ENCODE measurements at places on chromosomes 1 and 21. TPM values are rescaled to one million over a fixed set of nuclear protein-coding genes. Genes with fewer than 3 reads are reported as not detected.

DNA sequence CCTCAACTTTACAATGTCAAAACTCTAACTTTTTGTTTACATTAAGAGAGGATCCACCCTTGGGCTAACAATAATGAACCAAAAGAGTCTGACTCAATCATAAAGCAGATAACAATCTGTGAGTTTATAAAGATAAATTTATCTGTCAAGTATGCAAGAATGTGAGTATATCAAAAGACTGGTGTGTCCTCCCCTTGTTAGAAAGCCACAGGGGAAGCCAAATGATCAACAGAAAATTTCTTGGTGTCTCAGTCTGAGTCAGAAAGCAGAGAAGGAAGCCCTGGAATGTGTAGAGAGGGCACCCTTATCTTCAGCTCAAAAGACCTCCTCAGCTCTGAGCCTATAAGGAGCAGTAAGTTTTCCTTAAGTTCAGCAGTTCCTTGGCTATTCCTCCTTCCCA, 13.9 kb upstream of the PDIK1L start:
- DNase-seq: no peak

DNA sequence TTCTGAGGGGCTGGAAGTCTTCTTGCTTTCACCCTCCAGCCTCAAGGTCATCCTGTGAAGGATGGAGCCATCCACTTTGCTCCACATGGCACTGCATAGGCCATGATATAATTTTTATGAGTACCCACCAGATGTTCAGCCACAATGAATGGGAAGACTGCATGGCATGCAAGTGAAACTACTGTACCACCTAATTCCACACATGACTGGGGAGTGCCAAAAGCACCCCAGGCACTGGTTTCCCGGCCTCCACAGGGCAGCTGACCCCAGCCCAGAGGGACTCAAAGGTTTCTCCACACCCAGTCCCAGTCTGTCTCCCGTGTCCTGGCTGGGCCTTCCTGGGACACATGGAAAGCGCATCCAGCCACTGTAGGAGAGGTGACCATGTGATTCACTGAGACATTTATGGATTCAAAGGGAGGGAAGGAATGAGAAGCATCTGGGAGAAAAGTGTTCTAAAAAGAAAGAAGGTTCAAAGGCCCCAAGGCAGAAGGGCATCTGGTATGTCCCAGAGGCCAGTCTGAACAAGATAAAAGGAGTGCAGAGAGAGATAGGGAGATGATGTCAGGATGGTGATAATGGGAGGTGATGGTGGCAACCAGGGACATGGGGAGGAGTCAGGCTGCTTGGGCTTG, 12.1 kb downstream of the RHOU start:
- no peak for DNase-seq

GRCh38 chr1:20723159-20723536, 5.3 kb upstream of the KIF17 start:
- no peak for DNase-seq

GRCh38 chr1:243944429-243945160, 94.6 kb upstream of the AKT3 start:
- DNase-seq: no peak

DNA sequence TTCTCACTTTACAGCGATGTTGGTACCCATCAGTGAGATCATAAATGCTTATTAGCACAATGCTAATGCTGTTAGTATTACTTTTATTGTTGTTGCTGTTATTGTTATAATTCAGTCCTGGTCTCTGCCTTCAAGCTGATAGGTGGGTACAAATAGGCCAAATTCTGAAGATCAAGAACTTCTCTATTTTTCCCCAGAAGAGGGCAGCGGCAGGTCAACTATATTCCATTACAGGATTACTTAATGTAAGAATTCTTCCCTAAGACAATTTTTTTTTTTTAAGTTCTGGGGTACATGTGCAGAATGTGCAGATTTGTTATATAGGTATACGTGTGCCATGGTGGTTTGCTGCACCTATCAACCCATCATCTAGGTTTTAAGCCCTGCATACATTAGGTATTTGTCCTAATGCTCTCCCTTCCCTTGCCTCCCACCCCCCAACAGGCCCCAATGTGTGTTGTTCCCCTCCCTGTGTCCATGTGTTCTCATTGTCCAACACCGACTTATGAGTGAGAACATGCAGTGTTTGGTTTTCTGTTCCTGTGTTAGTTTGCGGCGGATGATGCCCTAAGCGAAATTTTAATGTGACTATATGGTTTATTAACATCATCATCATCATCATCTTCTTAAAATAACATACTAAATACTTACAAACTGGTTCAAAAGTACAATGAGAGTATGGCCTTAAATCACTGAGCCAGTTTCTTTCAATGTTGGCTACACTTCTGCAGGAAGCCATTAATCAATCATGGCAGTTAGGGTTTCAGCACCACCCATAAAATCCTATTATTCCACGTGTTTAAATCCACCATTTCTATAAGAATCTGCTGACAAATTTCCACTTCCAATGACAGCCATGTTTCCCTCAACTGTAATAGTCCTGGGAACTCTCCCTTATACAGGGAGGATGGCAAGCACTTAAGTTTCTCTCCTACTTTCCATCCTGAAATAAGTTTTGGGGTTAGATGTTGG, 19.2 kb downstream of the SLC19A2 start:
- DNase-seq: no peak

Gene RGS13
- total RNA-seq: not detected

Gene GPR52
- total RNA-seq: 3.1 TPM

Gene MFAP2
- 5.9 TPM for total RNA-seq

- DNase-seq: no peak
Measured at GRCh38 chr21:16113052-16113715, 383.4 kb downstream of the USP25 start.

DNA sequence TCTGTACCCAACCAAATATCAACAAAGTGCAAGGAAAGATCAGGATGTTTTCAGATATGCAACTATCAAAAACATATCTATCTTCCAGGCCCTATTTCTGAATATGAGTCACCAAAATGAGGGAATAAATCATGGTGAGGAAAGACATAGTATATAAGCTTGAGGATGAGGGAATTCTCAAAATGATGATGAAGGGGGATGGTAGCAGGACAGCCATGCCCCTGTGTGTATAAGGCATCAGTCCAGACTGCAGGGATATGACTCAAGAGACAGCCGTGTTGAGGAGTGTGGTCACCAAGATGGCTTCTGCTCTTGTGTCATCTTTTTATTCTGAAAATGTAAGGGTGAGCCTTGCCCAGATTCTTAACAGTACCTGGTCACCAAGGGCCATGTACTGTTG, 4.4 kb upstream of the WDR64 start:
- no peak for DNase-seq

Gene PPM1J
- total RNA-seq: 9.0 TPM

- no peak for DNase-seq
Measured at GRCh38 chr1:157691285-157691920, 9.2 kb downstream of the FCRL3 start.

GRCh38 chr1:200224315-200224714, 185.5 kb downstream of the ZNF281 start:
- no peak for DNase-seq

- DNase-seq: no peak
Measured at GRCh38 chr21:32198384-32198783, 80.5 kb downstream of the MIS18A start.

GRCh38 chr1:76230842-76231281, 156.3 kb downstream of the ST6GALNAC3 start:
- no peak for DNase-seq

Gene OLFML3
- total RNA-seq: 32.2 TPM

Gene KIF21B
- total RNA-seq: 0.57 TPM

- no peak for DNase-seq
Measured at GRCh38 chr1:111747947-111748346, 7.8 kb upstream of the DDX20 start.

Gene ACTA1
- total RNA-seq: 148 TPM

GRCh38 chr1:103516283-103516682, 9.2 kb upstream of the RNPC3 start:
- DNase-seq: no peak

DNA sequence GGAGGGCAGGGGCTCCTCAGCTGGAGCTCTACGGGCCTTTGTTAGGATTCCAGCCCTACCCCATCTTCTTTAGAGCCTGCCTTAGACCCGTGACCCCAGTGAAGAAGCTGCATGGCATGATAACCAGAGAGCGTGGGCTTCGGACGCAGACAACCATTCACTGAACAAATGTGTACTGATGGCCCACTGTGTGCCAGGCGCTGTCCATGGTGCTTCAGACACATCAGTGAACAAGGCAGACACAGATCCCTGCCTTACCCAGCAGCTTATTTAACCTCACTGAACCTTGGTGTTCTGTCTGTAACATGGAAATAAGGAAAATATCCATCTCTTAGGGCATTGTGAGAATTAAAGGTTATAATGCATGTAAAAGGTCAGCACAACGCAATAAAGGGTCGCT, 9.5 kb downstream of the CHIT1 start:
- no peak for DNase-seq

- DNase-seq: no peak
Measured at GRCh38 chr1:52659356-52659755, 26.4 kb downstream of the SHISAL2A start.

Gene RAB42
- 1.4 TPM for total RNA-seq

All from right cardiac atrium (tissue), 5 donors.